Stimulated activated CD4-positive, alpha-beta T cell treated with anti-CD3 and anti-CD28 coated beads, Interleukin-15, amount 100 ng/mL, for 48 hours (primary cell): ENCODE measurements at places on chromosomes 5 and 9.

GRCh38 chr5:91390268-91390667, 7.2 kb upstream of the ARRDC3 start:
- no peak for DNase-seq

DNA sequence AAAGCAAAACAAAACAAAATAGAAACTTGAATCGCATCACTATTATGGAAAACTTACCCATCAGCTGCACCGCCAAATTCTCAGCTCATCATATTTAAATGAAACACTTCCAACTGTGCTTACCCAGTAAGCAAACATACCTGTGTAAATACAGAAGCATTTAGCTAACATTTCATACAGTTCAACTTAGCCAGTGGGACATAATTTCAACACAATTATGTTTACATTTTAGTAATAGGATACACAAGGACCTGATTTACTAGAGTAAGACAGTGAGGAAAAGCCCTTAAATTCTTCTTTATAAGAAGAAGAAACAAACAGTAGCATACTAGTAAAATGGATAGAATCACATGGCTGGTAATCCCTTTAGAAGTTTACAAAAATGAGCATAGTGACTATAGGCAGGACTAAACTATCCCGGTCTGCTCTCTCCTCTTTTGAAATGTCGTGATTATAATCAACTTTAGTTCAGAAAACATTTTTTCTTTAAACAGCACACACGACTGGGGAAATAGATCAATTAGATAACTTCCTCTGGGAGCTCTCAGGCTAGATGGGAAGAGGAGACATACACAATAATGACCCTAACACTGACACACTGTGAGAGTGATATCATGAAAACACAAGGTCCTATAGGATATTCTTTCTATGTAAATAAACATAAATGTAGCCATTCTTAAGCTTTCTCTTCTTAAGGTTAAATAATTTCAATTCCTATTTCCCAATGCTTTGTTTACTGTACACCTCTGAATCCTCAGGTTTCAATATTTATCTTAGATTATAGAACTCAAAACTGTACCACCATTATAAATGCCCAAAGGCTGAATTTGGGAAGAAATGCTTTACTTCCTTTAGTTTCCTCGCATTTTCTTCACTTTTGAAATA, 15.9 kb upstream of the CDC20B start:
- DNase-seq, result no peak

GRCh38 chr5:134240421-134240962, 14.6 kb upstream of the PPP2CA start:
- no peak for DNase-seq

DNA sequence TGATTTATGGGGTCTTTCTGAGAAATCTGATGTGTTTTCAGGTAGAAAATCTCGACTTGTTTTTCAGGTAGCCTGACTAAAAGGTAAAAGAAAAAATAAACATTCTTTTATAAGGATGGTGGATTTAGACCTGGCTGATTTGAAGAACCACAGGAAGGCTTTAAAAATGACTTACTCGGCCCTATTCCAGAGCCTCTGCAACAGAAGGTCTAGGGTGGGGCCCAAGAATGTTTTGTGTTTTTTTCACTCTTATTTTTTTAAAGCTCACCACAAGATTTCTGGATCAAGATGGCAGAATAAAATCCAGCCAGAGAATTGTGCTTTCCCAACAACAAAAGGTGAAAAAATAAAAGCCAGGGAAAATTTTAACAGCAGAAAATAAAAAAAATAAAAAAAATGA, 59.1 kb downstream of the FNBP1 start:
- no peak for DNase-seq

- no peak for DNase-seq
Observed at GRCh38 chr5:171455522-171455921, 36.1 kb downstream of the FGF18 start.

- no peak for DNase-seq
Observed at GRCh38 chr5:108503986-108504385, 122.1 kb upstream of the FBXL17 start.

GRCh38 chr5:94459915-94460314, 158.5 kb downstream of the KIAA0825 start:
- DNase-seq, result no peak

DNA sequence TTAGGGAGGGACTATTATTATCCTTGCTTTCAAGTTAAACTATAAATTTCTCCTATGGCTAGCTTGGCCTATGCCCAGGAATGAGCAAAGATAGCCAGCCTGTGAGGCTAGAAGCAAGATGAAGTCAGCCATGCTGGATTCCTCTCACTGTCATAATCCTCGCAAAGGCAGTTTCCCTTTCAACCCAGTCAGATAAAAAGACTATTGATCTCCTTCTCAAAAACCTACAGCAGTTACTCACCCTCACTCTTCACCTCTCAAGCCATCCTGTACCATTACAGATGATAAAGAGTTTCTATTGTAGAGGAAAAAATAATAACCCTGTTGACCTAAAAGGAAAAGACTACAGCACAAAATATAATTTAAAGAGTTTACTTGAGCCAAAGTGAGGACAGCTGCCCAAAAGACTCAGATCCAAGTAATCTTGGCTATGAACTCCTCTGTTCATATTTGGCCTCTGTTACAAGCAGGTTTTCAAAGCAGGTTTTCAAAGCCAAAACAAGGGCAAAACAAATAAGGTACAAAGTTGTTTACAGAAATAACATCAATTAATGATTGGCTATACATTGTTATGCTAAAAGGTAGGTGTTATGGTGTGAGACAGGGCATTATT, 41.7 kb downstream of the KCNV2 start:
- no peak for DNase-seq
